Activated CD8-positive, alpha-beta memory T cell treated with anti-CD3 and anti-CD28 coated beads for 24 hours (primary cell): ENCODE measurements at places on chromosomes 11 and 22.

DNA sequence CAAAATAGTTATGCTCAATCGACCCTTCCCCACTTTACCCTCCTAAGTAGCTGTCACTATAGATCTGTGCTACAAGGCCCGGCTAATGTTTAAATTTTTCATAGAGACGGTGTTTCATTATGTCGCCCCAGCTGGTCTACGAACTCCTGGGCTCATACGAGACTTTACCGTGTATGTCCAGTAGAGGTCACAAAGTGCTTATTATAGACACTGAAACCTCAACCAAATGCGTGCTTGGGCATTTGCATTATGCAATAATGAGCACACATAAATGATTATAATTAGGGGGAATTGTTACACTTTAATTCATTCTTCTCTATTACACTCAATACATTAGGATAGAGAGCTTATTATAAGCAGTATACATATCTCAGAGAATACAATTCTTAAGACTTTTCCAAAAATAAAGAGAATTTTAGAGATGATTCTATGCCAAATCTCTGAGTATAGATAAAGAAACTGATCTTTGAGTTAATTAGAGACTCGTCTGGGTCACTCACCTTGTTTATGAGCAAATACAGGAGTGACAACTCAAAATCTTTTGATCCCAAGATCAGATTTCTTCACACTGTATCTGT lies 12.5 kb upstream of the MRPL16 start:
- no peak for DNase-seq

DNA sequence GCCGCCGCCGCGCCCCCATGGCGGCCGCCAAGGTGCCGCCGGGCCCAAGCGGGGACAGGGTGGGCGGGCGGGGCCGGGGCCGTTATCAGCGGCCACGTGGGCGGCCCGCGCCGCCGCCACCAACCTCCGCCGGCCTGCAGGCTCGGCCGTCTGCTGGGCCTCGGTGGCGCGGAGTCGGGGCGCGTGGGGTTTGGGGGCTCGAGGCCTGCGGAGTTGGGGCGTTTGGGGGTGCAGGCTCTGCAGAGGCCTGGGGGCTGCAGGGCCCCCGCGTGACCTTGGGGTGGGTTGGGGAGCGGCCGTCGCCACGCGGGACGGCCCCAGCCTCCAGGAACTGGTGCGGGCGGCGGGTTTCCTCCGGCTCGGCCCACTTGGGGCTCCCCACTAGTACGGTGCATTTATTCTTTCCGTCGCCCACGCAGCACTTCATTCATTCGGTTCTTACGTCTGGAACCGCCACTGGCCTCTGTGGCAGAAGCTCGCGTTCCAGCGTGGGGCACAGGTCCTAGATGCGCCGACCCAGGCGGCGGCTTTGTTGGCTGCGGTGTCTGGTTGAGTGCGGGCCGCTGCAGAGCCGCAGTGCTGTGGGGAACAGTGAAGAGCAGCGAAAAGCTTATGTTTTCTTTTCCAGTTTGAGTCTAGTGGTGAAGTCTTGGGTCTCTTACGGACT lies 740 bp upstream of the TRMT2A start:
- peak; percentile 90 for DNase-seq

DNA sequence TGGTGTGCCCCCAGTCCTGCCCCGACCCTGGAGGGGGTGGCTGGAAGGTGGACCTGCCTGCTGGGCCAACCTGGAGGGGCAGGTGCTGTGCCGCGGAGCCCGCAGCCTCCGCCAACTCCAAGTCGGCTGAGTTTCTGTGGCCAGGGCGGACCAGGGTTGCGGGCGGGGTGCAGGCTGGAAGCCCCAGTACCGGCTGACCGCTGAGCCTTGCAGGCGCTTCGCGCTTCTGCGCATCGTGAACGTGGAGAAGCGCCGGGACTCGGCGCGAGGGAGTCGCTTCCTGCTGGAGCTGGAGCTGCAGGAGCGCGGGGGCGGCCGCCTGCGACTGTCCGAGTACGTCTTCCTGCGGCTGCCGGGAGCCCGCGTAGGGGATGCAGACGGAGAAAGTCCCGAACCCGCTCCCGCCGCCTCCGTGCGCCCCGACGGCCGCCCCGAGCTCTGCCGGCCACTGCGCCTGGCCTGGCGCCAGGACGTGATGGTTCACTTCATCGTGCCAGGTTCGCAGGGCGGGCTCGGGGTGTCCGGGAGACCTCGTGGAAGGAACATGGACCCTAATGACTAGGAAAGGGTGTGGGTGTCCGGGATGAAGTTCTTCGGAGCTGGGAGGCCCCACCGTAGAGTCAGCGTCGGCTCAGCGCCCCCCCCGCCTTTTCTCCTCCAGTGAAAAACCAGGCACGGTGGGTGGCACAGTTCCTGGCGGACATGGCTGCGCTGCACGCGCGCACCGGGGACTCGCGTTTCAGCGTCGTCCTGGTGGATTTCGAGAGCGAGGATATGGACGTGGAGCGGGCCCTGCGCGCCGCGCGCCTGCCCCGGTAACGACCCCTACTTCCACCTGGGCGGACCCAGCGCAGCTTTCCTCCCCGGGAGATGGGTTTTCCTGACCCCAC lies 10.2 kb downstream of the B4GALNT4 start:
- no peak for DNase-seq

- no peak for DNase-seq
Observed at GRCh38 chr11:64690235-64690634, 32.8 kb downstream of the NRXN2 start.

DNA sequence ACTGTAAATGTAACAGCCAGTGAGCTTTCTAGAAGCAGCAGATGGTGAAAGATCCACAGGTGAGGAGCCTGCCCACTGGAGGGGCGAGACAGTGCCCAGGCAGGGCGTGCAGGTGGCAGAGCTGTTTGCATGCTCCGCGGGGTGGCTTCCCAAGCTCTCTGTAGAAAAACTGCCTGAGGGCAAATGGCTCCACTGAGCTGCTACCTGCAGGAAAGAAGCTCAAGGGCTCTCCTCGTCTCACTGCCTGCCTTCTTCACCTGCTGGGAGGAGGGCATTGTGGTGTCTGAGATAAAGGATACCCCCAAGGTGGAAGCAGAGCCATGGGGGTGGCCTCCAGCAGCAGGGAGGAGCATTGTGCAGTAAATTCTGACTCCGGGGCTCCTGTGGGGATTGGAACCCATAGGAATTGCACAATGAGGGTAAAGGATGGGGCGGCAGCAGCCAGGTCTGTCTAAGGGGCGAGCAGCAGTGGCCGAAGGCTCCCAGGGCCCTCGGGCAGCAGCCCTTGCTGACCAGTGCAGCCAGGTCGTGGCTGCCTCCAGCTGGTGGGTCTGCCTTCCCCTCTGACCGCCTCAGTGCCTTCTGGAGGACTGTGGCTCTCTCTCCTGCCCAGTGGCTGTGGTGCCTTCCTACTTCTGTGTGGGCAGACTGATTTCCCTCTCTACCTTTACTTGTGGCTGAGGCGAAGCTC lies 28.0 kb upstream of the CABP7 start:
- DNase-seq: no peak

- DNase-seq: no peak
Observed at GRCh38 chr11:59088162-59088561, 2.1 kb downstream of the GLYATL1B start.

GRCh38 chr11:115774756-115775155 lies 270.5 kb upstream of the CADM1 start:
- no peak for DNase-seq

DNA sequence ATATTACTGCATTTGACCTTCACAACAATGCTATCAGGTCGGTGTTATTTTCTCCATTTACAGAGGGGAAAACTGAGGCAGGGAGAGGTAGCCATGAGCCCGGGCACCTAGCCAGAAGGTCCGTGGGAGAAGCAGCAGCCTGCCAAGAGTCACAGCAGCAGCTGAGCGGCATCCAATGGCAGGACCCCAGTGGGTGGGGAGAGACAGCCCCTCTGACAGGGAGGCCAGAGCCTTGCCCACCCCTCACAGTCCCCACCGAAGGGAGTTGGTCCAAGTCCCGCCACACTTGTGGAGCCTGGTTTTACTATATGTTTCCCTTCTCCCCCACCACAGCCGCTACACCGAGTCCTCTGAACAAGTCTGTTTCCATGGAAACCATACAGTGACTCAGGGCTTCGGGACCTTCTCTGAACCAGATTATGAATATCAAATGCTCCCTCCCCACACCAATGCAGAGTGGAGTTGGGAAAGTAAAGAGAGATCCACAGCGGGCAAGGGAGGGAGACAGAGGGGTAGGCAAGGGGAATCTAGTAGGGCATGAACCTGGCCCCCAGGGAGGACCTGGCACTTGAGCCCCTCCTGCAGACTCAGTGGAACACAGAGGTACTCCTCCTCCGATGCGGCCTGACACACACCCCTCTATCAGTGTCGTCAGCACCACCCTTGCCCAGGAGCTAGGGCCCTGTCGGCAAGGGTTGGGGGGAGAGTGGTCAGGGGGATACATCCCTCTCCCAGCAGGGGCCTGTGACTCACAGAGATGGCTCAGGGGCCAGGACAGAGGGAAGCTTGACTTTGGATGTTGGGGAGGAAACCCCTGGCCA lies 2.5 kb downstream of the CHST1 start:
- no peak for DNase-seq

GRCh38 chr22:44437216-44438055 lies 60.6 kb downstream of the RTL6 start:
- no peak for DNase-seq

DNA sequence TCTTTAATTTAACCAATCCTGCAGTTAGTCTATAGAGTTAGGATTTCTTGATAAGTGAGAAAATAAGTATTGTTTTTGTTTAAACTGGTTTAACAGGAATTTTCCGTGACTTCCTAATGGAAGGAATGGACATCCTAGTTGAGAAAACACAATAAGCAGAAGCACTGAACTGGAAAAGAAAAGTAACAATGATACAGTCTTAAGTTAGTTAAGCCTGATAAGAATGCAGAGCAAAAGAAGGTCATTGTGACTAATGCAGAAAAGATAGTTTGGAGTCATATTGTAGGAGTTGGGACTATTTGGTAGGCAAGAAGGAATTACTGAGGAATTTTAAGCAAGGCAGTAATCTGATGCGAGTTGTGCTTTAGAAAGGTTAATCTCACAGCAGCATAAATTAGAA lies 11.7 kb downstream of the RNF141 start:
- DNase-seq: no peak

DNA sequence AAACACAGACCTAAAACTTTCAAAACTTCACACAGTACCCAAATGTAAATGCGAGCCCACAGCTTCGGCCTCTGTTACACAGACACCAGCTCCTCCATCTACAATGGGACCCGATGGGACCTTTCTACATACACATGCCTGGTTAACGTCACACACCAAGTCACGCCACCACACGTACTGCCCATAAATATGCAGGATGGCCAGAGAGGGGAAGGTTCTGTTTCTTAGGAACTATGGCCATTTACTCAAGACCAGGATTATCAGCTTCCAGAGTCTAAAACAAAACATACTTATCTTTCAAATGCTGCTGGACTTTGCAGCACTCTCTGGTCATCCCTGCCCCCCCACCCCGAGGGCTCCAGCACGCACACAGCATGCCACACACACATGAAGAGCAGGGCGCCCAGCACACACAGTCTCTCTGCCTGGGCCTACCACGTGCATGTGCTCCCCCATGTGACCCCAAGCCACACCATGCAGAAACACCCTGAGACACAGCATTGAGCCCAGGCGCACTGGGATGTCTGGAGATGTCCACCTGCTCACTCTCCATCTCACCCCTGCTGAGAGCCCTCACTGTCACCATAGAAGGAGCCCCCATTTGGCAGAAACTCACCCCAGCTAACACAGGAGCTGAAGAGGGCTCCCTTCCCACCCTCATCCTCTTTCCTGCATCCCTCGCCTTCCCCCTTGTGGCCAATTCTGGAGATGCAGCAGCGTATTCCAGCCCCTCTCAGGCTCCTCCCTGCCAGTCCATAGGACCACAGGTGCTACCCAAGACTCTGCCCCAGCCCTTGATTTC lies 61.8 kb downstream of the SLC22A12 start:
- DNase-seq: peak; percentile 91

GRCh38 chr22:50717709-50718351 lies 20.2 kb upstream of the ACR start:
- DNase-seq: no peak

DNA sequence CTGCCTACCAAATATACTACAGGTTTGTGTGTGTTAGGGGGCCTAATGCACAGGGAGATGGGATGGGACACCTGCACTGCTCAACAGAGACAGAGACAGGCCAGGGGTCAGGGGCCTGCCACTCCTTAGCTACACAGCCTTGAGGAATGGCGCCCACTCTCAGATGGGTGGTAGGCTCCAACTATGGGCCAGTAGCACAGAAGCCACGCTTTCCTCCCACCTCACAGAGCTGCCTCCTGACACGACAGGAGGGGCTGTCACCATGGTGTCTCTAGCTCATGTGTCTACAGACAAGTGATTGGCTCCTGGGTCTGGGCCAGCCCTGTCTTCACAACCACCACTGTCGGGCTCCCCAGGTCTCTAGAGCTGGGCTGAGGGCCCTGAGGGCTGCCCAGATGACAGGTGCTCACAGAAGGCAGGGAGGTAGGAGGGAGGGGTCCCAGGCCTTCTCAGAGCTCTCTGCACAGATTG lies 81.8 kb downstream of the DGCR2 start:
- DNase-seq: no peak

GRCh38 chr22:26399289-26399688 lies 29.8 kb upstream of the ASPHD2 start:
- DNase-seq: no peak

DNA sequence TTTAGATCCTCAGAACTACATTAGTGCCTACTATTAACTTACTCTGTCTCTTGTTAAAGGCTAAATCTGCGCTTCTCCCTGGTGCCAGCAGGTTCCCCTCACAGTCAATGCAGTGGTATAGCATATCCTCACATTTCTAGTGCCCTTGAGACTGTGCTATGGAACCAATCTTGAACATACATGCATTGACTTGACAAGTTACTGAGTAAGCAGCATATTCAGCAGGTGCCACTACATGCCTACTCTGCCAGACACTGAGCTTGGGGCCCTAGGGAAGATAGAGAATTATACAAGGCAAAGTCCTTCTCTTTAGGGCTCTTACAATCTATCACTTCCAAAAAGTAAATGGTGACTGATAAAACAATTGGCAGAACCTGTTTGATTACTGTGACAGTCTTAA lies 3.2 kb downstream of the FUT4 start:
- no peak for DNase-seq

DNA sequence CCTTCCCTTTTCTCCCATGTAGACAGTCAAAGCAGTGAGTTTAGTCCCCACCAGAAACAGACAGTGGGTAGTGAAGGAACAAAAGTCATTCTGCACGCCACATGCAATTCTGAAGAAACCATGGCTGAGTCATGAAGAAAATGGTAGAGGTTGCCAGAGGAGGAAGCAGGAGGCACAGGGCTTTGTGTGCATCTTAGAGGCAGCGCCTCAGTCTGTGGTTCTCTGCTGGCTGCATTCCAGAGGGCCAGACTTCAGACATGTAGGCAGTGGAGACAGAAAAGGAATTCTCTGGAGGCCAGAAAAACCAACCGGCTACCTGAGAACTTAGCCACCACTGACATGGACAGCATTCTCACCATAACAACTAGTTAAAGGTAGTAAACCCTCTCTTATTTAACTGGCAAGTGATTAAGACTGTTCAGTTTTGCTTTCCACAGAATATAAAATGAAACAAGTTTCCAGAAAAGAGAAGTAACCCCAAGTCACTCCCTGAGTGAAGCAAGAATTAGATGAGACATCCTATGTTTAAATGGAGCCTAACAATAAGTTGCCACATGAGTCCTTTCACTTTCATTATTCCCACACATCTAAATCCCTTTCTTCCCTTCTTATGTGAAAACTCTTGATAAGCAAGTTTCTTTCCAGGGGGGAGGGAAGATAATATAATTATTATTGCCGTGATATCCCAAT lies 556.1 kb downstream of the SOX6 start:
- DNase-seq: no peak

GRCh38 chr11:38305682-38306081 lies 1707.6 kb upstream of the RAG2 start:
- DNase-seq: no peak
